Stimulated activated CD4-positive, alpha-beta T cell treated with anti-CD3 and anti-CD28 coated beads, Interleukin-1b, Interleukin-23, amount 100 ng/mL, for 1 hour (primary cell): ENCODE measurements at places on chromosomes 11 and 22.

- DNase-seq: no peak
These were observed 17.7 kb upstream of the TMPRSS5 start for GRCh38 chr11:113723787-113724186.

- DNase-seq: no peak
These were observed 54.2 kb downstream of the CLPB start for GRCh38 chr11:72380132-72380503.

GRCh38 chr11:126810776-126811175 lies 189.8 kb downstream of the KIRREL3 start:
- DNase-seq: no peak

- DNase-seq: no peak
These were observed 96.4 kb upstream of the LDLRAD3 start for GRCh38 chr11:35847473-35847872.

GRCh38 chr11:115931548-115932083 lies 427.4 kb upstream of the CADM1 start:
- no peak for DNase-seq

DNA sequence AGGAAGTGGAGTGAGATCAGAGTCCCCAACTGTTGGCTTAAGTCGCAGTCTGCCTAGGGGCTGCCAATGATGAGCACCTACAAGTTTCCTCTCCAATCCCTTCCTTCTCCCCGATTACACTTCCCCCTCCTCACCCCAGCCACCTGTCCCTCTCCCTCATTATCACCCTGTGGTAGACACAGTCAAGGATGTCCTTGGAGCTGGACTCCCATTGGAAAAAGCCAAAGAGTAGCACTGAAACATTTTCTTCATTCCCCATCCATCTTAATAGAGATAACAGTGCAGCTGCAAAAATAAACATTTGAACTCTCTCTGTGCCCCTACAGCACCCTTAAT lies 146.2 kb downstream of the DBX1 start:
- DNase-seq: no peak

DNA sequence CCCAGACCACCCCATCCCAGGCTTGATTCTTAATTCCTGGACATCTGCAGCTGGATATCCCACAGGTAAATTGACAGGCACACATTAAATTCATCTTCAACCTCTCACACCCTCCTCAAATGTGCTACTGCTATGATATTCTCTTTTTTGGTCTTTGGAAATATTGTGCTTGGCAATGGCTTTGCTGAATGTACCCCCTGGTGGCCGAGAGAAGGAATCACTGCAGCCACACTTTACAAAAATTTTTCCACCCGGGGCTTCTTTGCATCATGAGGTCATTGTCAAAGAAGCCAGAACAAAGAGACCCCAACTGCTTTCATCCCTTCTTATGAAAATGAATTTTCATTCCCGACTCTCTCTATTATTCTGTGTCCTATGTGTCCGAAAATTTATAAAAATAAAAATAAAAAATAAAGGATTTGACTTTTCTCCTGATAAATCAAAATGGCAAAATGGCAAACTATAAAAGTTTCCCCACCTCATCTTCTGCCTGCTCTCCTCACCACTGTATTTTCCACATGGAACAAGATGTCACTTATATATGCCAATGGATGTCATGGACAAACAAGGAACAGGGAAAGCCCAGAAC lies 15.0 kb upstream of the CYB5R2 start:
- DNase-seq: no peak

- no peak for DNase-seq
These were observed 62.1 kb downstream of the PDHX start for GRCh38 chr11:34978236-34979191.

GRCh38 chr11:17558025-17558780 lies 11.1 kb downstream of the OTOG start:
- no peak for DNase-seq

GRCh38 chr11:39209981-39210380 lies 2249.5 kb downstream of the LRRC4C start:
- DNase-seq: no peak

DNA sequence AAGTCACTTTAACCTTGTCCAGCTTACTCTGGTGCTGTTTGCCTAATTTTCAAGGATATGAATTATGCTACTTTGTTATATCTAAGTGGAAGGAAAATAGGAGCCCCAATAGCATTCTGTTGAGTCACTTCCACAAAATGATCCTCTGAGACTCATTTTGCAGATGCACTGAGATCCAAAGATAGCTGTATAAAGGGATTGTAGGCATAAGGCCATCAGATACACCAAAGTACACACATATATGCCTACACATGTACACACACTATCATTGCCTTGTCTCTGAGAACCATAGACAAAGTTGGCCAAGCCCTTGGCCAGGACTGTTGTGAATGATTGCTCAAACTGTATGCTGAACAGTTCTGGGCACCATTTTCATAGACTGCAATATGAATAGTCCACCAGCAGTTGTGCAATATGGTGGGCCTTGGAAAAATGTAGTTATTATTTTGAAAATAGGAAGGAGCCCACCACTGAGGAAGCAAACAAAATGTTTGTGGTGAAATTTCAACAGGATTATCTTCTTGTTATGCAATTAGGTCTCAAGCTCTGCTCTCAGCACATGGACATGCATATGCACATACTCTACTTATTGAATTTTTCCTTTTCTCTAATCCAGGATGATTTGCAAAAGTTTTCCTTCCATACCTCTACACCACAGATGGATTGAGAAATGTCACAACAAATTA lies 186.0 kb upstream of the CTSC start:
- DNase-seq: no peak

GRCh38 chr11:58923300-58923788 lies 15.9 kb upstream of the GLYATL1 start:
- no peak for DNase-seq

- DNase-seq: no peak
These were observed 1.1 kb upstream of the ADM start for GRCh38 chr11:10303558-10304363.

DNA sequence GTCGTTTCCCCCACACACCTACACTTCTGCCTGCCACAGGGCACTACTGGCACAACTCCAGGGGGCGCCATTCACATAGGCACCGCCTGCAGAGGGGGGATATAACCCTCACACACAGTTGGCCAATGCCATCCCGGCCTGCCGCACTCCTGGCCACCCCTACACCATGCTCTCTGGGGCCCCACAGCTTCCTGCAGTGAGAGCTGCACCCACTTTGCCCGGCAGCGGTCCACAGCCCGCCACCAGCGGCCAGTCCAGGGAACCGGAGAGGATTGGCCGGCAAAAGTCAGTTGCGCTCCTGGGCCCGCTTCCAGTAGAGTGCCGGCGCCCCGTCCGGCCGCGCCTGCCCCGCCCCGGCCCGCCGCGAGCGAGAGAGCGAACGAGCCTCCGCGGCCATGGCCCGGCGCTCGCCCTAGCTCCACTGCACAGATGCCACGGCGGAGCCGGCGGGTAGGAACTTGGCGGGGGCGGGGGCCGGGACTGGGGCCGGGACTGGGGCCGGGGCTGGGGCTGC lies 25.6 kb upstream of the SUSD2 start:
- no peak for DNase-seq

GRCh38 chr11:120756931-120757330 lies 245.4 kb downstream of the GRIK4 start:
- DNase-seq: no peak

DNA sequence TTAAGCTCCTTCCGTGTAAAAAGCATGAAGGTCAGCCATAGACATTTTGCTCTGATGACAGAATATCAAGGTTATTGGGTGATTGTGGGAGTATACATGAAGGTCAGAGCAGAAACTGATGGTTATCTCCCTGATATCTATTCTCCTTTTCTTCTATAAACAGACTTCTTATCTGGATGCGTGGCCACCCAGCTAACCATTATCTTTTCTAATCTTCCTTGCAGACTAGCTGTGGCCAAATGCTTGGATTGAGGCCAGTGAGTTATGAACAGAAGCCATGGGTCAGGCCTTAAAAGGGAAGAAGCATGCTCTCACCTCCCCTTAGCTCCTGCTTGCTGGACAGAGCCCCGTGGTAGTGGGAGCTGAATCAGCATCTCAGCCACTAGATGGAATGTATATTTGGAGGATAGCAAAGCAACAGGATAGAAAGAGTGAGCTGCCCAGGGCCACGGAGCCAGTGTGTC lies 31.3 kb upstream of the LRRC55 start:
- DNase-seq: no peak

DNA sequence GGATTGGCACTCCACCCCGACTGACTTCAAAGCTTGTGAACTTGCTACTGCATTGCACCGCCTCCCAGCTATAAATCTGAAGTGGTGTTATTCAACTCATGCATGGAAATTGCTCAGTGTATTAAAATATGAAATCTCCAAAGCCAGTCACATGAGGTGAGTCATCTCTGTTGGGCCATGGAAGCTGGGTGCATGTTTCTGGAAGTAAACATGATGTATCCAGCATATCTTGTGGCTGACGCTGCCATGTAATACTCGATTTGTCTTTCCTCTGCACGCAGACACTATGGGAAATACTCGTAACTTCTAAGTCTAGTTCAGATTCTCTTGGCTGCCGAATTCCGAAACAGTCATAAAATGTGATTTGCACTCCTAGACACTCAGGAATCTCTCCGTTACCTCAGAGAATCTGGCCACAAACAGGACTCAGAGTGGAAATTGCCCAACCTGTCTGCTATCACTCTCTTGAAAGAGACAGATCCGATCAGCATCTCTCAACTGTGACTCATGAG lies 154.9 kb upstream of the MPPED2 start:
- DNase-seq: no peak

GRCh38 chr22:31091106-31091975 lies 10.2 kb downstream of the SMTN start:
- no peak for DNase-seq

DNA sequence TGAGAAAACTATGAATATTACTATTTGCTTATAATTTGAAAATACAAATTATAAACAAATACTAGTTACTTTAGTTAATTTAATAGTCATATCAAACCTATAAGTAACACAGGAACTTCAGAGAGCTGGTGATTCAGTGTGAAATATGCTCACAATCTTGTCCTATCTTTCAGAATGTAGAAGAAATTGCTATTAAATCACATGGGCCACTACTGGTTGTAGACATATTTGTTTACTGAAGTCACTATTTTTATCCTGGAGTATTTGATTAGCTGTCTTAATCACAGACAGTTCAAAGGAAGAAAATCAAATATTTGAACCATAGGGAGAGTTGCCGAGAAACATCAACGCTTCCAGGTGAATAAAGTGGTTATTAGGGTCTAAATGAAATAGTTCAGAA lies 187.6 kb upstream of the ANO3 start:
- no peak for DNase-seq

DNA sequence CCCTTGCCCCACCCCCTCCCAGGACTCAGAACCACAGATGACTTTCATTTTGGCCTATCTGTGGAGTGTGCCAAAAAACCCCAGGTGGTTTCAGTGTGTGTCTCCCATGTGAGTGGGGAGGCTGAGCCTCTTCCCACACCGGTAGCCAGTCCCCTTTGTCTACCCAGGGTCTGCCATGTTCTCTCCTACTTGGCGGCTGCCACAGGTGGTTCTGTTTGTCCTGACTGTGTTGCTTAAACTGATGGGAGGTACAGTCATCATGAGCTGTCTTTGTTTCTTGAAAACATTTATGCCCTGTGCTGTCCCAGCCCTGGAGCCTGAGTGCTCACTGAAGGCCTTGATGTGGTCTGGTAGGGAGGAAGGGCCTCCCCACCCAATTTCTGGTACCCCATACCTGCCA lies 39.7 kb upstream of the SUSD2 start:
- no peak for DNase-seq

DNA sequence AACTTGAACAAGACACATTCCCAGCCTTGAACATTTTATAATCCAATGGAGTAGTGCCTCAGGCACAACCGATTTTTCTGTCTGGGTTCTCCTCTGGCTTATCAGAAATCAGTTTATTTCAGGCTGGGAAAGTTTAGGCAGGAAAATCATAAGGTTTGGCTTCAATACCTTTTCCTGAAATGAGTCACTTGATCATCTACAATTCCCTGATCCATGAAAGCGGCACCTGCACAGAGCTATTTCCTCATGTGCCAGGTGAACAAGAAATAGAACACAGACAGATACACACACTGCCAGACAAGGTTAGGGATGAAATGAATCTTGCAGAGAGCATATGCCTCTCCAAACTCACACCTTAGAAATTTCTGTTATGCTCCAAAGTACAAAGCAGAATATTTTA lies 106.7 kb upstream of the OR9G4 start:
- no peak for DNase-seq
